CD4-positive, alpha-beta T cell treated with Interleukin-1 beta for 1 hour (primary cell): ENCODE measurements at places on chromosomes 2 and 18.

GRCh38 chr2:56313500-56313921 lies 129.7 kb downstream of the CCDC85A start:
- no peak for DNase-seq

DNA sequence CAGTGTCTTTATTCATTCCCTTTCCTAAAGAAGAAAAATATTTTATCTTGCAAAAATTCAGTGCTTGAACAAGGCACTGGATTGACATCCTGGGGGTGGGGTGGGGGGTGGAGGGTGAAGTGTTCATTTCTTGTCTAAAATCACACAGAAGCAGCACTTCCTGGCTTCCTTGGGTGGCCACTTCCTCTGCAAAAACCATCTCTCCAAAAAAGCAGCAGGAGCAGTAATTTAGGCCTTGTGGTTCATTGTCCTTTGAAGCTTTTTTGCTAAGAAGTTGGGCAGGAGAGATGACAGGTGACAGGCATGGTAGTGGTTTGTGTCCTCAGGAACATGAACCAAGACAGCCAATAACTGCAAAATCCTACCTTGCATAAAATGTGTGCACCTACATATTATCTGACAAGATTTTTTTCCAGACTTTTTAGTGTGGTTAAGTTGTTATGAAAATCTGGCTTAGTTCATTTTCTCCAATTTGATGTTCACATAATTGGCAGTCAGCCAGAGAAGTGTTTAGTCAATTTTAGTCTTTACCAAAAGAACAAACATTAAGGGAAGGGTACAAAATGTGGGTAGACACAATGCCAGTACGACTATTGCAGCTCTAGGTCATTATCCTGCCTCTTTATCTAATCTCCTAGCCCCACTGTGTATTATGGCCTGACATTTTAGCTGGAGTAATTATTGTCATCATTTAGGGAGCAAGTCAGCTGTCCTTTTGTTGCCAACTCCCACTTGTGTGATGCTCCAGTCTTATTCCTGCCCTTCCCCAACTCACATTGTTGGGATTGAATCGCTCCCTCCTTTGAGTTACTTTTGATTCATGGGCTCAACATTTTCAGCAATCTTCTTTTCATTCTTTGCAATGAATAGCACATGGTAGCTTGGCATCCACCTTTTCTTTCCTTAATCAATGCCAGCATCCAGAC lies 177.2 kb downstream of the MYO3B start:
- no peak for DNase-seq

- DNase-seq, result no peak
These were observed 11.9 kb downstream of the LRRFIP1 start for GRCh38 chr2:237639052-237639835.

DNA sequence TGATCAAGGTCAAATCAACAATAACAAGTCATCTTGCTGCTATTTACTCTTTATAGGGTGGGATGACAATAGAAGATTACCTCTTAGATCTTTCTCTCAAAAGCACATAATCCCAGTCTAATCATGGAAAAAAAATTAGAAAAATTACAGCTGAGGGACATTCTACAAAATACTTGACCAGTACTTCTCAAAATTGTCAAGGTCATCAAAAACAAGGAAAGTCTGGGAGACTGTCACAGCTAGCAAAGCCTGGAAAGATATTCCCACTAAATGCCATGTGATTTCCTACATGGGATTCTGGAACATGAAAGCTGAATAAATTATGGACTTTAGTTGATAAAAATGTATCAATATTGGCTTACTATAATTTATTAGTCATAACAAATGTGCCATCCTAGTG lies 276.2 kb downstream of the RNF144A start:
- DNase-seq, result no peak

- no peak for DNase-seq
These were observed 213.3 kb downstream of the ACKR3 start for GRCh38 chr2:236782938-236783337.

DNA sequence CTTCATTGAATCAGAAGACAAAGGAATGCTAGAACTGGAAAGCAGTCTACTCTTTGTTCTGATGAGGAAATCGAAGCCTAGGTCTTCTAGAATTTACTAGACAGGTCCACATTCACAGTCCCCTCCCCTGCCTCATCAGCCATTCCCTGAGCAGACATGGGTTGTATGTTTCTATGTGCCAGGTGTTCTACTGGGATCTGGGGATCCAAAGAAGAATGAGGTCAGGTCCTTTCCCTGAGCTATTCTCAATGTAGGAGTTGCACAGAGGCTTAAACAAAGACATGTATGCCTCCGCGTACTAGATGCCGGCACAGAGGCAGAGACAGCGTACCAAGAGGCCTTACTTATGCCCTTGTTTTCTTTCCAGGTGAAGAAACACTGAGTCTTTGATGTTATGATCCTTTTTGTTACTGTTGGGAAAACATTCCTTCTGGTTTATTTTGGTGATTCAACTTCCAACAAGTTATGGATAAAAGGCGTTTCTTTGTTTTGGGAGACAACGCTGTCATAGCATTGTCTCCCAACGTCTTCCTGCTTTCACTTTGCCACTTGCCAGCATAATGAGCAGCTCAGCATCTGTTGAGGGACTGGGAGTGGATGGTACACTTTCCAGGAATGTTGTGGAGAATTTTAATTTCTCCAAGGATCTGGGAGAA lies 174.4 kb downstream of the ALPK2 start:
- DNase-seq, result no peak

DNA sequence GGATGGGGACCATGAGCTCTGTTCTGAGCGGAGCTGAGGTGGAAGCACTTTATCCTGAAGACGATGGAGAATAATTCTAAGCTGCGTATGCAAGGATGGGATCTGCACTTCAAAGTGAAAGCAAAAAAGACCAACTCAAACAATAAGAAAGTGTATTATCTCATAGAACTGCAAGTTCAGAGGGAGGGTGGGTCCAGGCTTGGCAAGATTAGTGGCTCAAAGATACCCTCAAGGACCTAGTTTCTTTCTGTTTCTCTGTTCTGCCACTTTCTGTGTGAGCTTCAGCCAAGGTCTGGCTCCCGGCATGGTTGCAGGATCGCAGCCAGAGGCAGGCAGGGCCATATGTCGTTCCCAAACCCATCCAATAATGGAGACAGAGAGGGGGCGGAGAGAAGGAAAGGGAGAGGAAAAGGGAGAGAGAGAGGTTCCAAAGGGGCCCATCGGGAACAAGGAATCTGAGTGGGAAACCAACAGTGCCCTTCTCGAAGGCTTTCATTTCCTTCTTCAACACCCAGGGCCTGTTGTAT lies 169.2 kb upstream of the NCK2 start:
- DNase-seq, result no peak

DNA sequence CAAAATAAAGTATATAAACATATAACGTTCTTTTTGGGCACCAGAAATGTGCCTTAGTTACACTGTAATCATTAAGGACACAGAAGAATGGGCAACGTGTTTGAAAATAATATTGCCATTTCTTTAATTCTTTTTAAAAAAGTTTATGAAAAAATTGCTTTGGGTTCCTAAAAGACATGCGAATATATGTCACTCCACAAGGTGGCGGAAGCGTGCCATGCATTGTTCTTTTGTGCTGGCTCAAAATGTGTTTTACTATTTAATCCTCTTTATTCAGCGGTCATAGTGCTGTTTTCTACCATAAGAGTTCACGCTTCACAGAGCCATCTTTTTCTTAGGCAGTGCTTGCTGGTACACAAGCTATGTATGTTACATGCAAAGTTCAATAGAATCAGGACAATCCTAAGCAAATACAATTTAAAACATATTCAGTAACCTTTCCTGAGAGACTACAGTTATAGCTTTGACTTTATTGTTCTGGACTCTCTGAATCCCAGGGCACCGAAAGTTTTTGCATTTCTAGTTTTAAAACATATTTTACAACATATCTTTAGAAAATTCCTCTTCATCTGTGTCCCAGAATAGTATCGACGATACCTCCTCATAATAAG lies 147.8 kb upstream of the ERBB4 start:
- peak; percentile 47 for DNase-seq

GRCh38 chr2:215486291-215487001 lies 50.6 kb upstream of the FN1 start:
- no peak for DNase-seq

DNA sequence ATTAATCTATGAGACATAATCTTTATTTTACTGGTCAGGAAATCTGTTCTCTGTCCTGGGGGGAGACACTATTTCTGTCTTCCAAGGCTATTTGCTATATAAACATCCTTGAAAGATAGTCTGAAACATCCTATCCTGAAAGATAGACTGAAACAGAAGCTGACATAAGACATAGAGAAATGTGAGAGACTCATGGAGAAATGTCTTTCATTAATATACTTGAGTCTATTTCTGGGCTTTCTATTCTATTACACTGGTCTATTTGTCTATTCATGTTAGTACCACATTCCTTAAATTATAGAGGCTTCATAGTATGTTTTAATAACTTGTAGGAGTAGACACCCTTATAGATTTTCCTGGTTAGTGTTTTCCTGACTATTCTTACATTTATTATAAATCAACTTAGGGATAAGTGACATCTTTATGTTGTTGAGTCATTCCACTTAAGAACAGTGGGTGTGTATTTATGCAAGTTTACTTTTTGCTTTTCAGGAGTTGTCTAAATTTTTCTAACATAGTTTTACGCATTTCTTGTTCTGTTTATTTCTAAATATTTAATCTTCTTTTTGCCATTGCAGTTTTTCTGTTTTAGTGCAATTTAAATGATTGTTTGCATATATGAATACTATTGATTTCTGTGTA lies 244.9 kb upstream of the ZSWIM2 start:
- DNase-seq, result no peak

DNA sequence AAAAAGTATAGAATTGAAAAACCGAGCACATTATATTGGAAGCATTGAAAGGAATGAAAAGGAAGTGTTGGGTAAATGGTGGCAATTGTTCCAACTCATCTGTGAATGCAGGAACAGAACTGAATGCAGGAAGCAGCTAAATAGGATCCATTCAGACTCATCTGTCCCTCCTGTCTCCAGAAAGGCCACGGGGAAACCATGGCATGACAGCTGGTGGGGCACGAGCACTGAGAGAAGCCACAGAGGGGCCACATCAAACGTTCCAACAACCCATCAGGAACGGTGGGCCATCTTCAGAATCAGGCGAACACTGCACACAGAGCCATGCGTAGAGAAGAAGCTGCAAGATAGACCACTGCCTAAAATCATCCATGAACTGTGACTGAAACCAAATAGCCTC lies 138.5 kb upstream of the SLC35G4 start:
- DNase-seq, result no peak

DNA sequence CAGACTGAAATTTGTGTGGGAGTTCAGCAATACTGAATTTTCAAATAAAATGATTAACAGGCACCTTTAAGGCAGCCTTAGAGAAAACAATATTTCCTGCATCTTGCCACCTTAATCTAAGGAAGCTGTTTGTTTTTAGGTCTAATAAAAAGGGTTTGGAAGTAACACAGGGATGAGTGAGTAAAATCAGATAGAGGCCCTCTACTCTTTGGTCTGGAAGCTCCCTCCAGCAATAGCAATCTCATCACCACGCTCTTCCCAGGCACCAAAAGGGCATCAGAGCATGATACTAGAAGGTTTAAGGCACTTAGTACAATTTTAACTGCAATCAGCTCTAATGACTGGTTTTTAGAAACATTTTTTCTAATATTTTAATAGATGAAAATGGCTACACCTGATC lies 155.6 kb downstream of the VWC2L start:
- DNase-seq, result no peak

- DNase-seq, result peak; percentile 59
These were observed 22.8 kb upstream of the DAW1 start for GRCh38 chr2:227848586-227848985.

DNA sequence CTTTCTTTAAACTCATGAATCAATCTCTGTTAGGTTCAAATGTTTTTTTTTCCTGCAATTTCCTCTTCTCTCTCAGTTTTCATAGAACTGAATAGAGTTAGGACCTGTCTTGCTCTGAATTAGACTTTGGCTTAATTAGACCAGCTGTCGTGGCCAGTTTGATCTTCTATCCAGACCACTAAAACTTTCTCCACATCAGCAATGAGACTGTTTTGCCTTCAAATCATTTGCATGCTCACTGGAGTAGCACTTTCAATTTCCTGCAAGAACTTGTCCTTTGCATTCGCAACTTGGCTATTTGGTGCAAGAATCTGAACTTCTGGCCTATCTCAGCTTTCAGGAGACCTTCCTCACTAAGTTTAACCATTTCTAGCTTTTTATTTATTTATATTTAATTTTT lies 2002.2 kb upstream of the PIK3C3 start:
- no peak for DNase-seq

- DNase-seq, result no peak
These were observed 20.5 kb downstream of the VAPA start for GRCh38 chr18:9934274-9934673.

DNA sequence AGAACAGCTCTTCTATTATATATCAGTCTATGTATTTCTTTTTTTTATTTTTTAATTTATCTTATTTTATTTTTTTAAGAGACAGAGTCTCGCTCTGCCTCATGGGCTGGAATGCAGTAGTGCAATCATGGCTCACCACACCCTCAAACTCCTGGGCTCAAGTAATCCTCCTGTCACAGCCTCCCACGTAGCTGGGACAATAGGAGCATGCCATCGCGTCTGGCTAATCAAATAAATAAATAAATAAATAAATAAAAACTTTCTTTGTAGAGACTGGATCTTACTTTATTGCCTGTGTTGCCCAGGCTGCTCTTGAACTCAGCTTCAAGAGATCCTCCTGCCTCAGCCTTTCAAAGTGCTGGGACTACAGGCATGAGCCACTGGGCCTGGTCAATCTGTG lies 117.0 kb downstream of the RBMS1 start:
- no peak for DNase-seq

DNA sequence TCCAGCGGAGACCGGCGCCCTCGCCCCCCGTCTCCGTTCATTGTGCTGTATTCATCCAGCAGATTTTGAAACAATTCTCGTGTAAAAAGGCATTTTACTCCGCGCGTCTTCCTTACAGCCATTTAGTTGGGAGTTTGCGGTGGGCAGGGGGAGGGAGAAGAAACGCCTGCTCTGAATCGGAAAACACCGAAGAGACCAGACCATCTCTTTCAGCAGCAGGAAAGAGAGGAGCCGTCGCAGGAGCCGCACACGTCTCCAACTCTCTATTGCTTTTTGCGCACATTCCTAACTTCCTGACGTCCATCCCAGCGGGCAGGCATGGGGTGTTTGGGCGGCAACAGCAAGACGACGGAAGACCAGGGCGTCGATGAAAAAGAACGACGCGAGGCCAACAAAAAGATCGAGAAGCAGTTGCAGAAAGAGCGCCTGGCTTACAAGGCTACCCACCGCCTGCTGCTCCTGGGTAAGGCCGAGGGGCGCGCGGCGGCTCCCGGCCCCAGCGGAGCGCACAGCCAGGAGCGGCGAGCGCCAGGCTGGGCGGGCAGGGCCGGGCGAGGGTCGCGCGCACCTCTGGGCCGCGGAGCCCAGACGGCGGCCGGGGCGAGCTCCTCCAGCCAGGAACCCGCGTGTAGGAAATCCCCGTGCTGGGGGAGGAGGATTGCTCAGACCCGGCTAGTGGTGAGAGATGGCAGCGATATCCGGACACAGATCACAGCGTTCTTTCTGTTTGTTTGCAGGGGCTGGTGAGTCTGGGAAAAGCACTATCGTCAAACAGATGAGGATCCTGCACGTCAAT lies 63.2 kb downstream of the GNAL start:
- DNase-seq, result no peak

DNA sequence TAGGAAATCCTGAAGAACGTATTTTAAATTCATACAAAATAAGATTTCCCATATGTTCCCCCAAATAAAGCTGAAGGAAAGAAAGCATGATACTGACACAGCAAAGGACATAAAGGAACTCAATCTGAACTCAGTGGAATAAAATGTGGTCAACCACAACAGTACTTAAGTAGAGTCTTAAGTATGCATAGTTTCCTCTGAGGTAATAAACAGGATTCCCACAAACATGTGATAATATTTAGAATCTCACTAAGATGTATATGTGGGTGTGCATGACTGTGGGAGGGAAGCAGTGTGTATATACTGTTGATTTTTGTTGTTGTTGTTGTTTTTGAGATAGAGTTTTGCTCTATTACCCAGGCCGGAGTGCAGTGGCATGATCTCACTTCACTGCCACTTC lies 69.3 kb downstream of the NOL10 start:
- DNase-seq, result peak; percentile 16
